GM13977 (cell line): ENCODE measurements at places on chromosomes 6 and 20.

- DNase-seq = peak; percentile 12
Measured at GRCh38 chr6:70180901-70181599, 121.8 kb downstream of the COL9A1 start.

DNA sequence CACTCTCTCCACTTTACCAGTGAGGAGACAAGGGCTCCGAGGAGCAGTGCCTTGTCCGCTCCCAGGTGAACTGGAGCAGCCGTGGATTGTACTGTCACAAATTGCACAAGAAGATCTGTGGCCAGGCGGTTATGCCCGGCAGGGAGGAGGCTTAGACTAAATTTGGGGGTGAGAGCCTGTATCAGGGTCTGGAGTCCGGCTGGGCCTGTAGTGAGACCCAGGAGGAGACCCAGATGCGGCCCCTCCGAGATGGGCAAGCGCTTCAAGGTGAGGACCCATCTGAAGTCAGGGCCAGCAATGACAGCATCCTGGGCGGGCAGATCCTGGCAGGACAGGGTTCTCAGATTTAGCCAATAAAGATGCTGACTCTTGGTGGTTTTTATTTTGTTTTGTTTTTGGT is 27.6 kb downstream of the BANF2 start:
- DNase-seq = no peak

- DNase-seq = no peak
Measured at GRCh38 chr6:34587325-34587724, 31.2 kb upstream of the SPDEF start.

DNA sequence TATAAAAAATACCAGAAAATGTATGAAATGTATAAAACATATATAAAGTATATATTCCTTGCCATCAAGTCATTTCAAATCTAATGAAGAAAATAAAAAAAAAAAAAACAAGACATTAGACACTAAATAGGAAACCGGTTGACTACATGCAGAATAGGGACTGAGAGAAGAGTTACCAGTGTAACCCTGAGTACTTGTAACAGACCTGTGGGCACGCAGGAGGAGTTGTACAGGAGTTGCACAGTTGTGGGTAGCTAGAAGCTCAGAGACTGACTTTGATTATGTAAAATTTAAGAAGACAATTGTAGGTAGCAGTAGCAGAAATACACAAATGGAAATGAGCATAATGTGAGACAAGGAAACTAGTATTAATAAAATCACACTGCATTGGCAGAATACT is 112.4 kb upstream of the DST start:
- no peak for DNase-seq

- DNase-seq = no peak
Measured at GRCh38 chr6:44036699-44037101, 90.6 kb downstream of the MRPL14 start.

DNA sequence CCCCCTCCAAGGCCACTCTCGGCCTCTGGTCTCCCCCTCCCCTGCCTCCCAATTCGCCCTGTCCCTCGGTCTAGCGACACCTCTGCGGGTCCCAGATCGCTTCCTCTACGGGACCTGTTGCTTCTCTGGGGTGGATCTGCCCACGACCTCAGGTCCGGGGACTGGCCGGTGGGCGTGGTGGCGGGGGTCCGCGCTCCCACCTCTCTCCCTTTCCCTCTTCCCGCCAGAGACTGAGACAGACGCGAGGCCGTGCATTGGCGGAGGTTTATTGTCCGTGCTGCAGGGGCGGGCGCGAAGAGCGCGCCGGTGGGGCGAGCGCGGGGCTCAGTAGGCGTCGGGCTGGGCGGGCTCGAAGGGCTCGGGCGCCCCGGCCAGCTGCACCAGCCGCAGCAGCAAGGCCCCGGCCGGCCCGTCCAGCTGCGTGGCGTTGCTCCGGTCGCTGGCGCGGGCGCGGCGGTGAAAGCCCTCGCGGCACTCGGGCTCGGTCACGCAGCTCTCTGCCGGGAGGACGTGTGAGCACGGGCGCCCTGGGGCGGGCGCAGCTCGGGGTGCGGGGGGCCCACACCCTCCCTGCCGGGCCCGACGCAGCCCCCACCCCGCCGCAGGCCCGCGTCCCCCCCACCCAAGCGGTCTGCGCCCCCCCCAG is 2.1 kb downstream of the AVP start:
- no peak for DNase-seq

DNA sequence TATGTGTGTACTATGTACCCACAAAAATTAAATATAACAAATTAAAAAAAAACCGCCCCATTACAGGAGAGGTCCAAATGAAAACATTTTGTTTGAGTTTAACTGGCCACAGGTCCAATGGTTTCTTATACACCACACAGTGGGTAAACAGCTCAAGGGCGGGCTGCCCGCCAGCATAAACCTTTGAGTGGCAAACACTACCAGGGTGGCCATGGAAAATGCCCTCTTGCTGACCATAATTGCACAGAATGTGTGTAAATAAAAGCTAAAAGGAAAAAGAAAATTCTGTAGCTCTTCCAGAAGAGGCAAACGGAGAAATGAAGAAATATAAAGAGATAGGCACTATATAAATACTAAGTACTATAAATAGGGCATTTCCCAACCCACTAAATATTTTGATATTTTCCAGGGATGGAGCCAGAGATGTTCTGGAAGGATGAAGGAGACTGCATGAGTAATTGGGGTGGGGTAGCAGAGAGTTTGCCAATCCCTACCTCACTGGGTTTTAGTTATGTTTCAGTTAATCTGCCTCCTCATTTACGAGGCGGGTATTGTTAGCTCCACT is 1.1 kb upstream of the CDC5L start:
- DNase-seq = no peak

DNA sequence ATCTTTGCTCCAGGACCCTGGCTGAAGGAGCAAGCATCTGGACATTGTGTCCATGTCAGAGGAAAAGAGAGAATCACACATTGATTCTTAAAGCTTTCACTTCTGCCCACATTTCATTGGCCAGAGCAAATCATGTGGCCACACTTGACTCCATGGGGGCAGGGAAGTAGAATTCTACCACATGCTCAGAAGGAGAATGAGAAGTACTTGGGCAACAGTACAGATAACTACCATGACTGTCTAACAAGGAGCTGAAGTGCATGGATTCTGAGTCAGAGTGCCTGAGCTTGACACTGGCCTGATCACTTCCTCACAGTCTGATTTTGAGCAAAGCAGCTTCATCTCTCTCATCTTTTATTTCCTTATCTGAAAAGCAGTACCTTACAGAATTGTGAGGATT is 38.6 kb downstream of the GHRH start:
- DNase-seq = peak; percentile 20

- peak; percentile 24 for DNase-seq
Measured at GRCh38 chr6:55980627-55981211, 105.3 kb upstream of the BMP5 start.
